ENCODE measurements at places on chromosomes 7 and 10. TPM values are rescaled to one million over a fixed set of nuclear protein-coding genes. Genes with fewer than 3 reads are reported as not detected.

The CDC14C gene
- total RNA-seq: not detected

The SLC13A4 gene
- 0.14 TPM for total RNA-seq

DNA sequence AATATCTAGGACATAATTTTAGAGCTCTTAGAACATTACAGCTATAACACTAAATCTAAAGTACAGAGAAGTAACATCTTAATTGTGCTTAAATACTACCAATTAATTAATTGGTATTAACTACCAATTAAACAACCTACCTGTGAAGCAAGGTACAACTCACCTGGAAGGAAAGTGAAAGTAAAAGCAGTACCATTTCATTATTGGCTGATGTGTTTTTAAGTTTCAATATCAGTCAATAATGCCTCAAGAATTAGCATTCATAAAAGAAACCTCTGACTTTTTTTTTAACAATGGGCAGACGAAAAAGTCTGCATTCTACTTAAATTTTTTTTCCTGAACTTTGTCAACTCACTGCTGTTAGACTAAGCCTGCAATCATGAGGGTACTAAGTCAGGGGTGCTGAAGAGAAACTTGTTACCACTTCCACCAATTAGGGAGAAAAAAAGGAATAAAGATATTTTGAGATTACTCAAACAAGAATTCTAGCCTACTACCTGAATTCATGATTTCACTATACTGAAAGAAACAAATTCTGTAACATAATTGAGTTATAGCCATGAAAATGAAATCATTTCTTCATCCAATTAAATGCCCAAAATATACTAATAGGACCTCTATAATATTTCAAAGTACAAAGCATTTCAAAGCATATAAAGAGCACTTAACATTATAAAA is 19.9 kb downstream of the UPF2 start:
- DNase-seq: no peak

DNA sequence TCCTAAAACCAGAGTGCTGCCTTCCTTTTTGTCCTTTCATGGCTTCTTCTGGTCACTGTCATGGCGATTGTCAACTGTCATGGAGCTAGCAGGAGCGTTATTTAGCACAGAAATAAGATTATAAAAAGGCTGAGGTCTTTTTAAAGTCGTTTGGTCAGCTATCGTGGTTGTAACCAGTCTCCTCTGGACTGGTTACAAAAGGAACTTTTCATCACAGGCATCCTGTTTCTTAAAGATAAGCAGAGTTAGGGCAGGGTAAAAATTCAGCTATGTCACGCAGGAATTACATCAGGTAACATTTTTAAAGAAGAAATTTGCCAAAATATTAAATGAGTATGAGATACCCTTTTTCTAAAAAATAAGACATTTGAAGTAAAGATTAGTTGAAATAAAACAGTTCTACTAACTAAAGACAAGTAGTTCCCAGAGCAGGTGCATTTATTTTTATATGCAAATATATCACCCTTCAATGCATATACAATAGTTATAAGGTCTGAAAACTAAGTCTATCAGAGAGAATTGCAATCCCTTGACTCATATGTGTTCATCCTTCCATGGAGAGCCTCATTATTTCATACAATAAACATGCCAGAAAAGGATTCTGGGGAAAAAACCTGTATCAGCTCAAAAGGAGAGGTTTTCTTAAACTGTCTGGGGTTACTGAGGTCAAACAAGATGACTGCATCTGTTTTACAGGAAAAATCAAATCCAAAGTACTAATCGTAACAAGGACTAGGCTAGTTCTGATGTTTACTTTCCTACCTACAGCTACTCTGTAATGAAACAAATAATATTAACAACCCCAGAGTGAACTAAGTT is 20.9 kb downstream of the FAM24A start:
- DNase-seq: no peak

- DNase-seq: no peak
Observed at GRCh38 chr10:115020449-115020848, 72.7 kb upstream of the ATRNL1 start.

- peak; percentile 19 for DNase-seq
Observed at GRCh38 chr7:133481676-133482075, 228.8 kb downstream of the EXOC4 start.

DNA sequence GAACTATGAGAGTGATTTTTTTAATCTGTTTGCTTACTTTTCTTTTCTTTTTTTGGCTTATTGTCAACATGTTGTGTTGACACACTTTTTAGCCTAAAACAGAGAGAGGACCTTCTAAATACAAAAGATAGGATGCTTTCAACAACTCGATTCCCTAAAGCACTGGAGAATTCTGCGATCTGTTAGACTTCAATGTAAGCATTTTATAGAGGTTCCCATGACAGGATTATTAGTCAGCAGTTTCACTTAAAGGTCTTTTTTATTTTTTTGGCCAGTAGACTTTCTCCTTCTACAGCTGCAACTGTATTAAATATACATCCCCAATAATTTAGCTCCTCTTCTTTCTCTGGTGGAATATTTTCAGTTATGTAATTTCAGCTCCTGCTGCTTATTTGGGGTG is 12.7 kb upstream of the NRP1 start:
- DNase-seq: no peak

The FXYD4 gene
- not detected for total RNA-seq

The GLI3 gene
- total RNA-seq: 6.2 TPM

- DNase-seq: no peak
Observed at GRCh38 chr7:80243425-80243824, 108.8 kb downstream of the GNAI1 start.

- no peak for DNase-seq
Observed at GRCh38 chr10:56269181-56269580, 91.9 kb downstream of the ZWINT start.

The MYH16 gene
- total RNA-seq: 0.89 TPM

- DNase-seq: no peak
Observed at GRCh38 chr7:121531175-121532070, 135.3 kb upstream of the FAM3C start.

The ALOX5 gene
- total RNA-seq: 18.7 TPM

DNA sequence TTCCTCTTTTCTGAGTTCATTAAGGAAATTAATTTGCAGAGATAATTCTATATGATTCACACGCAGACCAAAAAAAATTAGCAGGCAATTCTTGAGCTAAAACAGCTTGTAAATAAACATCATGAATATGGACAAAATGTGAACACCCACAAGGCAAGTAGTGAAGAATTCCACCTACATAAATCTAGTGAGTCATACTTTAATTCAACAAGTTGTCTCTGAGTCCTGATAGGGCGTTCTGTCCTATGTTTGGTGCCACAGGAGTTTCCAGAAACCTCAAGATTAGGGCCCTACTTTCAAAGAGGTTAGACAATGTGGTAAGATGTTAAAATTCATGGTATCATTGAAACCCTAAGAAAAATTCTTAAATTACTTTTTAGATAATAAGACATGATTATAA is 122.3 kb downstream of the SGMS1 start:
- DNase-seq: no peak

The SHH gene
- total RNA-seq: 4.5 TPM

DNA sequence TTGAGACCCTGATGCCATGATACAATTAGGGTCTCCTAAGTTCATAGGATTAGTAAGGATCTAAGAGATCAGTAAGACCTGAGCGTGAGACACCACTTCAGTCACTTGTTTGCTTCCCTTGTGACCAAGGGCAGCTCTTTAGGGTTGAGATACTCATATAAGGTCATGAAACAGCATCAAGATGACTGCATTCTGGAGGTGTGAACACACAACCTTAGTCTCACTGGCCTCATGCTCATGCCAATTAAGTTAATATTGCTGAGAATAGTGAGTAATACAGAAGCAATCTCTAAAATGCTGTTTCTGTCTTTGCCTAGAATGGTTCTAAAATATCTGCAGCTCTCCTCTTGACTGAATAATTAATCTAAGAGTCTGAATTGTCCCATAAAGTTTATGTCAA is 39.6 kb upstream of the KLHL7 start:
- peak; percentile 63 for DNase-seq

The HOXA7 gene
- 28.8 TPM for total RNA-seq

GRCh38 chr10:4213441-4213840 is 428.4 kb upstream of the KLF6 start:
- no peak for DNase-seq

- no peak for DNase-seq
Observed at GRCh38 chr10:123274306-123275135, 120.3 kb downstream of the BUB3 start.

The ADGRA1 gene
- total RNA-seq: not detected

- no peak for DNase-seq
Observed at GRCh38 chr10:95246582-95247051, 44.2 kb downstream of the PDLIM1 start.

- DNase-seq: no peak
Observed at GRCh38 chr7:9082203-9082602, 648.8 kb downstream of the NXPH1 start.
